ENCODE measurements at places on chromosomes 3 and 15. TPM values are rescaled to one million over a fixed set of nuclear protein-coding genes. Genes with fewer than 3 reads are reported as not detected.

NPAP1 gene
- 0.13 TPM for total RNA-seq

TRH gene
- not detected for total RNA-seq

COL8A1 gene
- 74.1 TPM for total RNA-seq

IMPG2 gene
- total RNA-seq, result 0.21 TPM

PLS1 gene
- 40.4 TPM for total RNA-seq

ECE2 gene
- not detected for total RNA-seq

ISL2 gene
- total RNA-seq, result 0.17 TPM

DNA sequence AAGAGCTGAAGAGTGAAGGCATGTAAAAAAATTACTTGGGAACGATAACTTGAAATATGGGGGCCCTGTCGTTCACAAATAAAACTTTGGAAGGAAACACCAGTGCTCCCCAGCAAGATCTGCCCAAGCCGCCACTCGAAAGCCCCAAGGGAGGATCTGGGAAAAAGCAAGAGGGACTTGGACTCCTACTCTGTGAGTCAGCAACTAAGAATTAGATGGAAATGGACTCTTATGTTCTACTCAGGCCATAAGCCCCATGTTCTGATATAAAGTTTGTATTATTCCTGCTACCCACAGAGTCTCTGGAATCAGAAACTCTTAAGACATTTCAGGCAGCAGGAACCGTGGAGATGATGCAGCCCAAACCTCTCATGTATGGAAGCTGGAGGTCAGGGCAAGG is 75.7 kb downstream of the ITGB5 start:
- no peak overlapping the region for H3K4me3 ChIP-seq
- no peak overlapping the region for H3K27ac ChIP-seq
- H3K27me3 ChIP-seq, result no peaks in the 10 kb centered on the region
- H3K36me3 ChIP-seq, result no peaks in the 10 kb centered on the region
- peaks cover 21% of the 10 kb centered on the region for H3K4me1 ChIP-seq

DNA sequence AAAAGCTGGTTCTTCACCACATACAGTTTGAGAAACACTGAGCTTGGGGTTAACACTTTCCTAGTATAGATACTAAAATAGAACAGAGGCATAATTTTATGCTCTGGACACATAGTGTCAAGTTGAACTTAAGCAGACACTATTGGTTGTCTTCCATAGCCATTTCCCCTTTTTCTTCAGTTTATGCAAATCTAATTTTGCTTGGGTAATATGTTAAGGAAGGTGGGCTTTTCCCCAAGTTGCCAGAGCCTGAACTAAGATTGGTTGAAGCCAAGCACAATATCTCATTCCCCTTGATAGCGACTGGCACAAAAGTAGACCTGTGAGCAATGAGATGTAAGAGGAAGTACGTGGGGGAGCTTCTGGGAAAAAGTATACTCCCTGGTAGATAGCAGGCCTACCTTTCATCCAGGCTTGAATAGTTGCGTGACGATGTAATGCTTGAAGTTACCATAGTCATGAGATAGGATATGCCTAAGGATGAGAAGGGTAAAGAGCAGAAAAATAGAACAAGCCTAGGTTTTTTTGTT is 4.5 kb upstream of the POPDC2 start:
- H3K27me3 ChIP-seq, result no peaks in the 10 kb centered on the region
- no peak overlapping the region for H3K4me3 ChIP-seq
- H3K4me1 ChIP-seq, result peaks cover 7% of the 10 kb centered on the region
- DNase-seq, result no peak
- peaks cover 31% of the 10 kb centered on the region for H3K36me3 ChIP-seq

GRCh38 chr3:95586754-95587153 is 1227.6 kb upstream of the EPHA6 start:
- H3K4me3 ChIP-seq, result no peak overlapping the region
- H3K27ac ChIP-seq, result no peak overlapping the region
- H3K27me3 ChIP-seq, result no peaks in the 10 kb centered on the region

DNA sequence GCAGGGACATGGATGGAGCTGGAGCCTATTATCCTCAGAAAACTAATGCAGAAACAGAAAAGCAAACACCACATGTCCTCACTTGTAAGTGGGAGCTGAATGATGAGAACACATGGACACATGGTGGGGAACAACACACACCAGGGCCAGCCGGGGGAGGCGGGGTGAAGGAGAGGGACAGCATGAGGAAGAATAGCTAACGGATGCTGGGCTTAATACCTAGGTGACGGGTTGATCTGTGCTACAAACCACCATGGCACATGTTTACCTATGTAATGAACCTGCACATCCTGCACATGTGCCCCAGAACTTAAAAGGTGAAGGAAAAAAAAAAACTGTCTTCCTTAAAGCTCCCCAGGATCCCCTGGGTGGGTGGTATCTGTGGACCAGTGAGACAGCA is 87.1 kb downstream of the ADAMTS17 start:
- no peaks in the 10 kb centered on the region for H3K36me3 ChIP-seq
- no peak overlapping the region for H3K4me3 ChIP-seq
- no peak overlapping the region for H3K27ac ChIP-seq
- no peak for DNase-seq
- no peaks in the 10 kb centered on the region for H3K27me3 ChIP-seq

DNA sequence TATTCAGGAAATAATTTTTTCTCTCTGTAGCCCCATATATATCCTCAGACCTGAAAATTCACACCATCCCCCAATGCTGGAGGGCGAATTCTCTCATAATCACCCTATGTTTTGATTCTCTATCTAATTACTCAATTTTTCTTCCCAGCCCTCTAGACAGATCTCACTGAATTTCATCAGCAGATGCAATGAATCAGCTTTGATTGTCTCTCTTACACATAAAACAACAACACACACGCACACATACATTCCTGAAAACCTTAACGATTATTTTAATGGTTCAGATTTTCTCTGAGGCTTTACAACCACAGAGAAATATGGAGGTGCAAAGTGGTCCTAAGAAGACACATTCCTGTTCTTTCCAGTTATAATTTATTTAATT is 11.1 kb downstream of the RBMS3 start:
- H3K27ac ChIP-seq, result no peak overlapping the region
- H3K36me3 ChIP-seq, result no peaks in the 10 kb centered on the region
- no peaks in the 10 kb centered on the region for H3K4me1 ChIP-seq
- no peak for DNase-seq
- H3K27me3 ChIP-seq, result no peaks in the 10 kb centered on the region

GRCh38 chr3:99505646-99506269 is 132.6 kb upstream of the COL8A1 start:
- H3K4me1 ChIP-seq, result peaks cover 12% of the 10 kb centered on the region
- H3K27ac ChIP-seq, result peak overlapping the region; percentile 1
- DNase-seq, result no peak
- no peaks in the 10 kb centered on the region for H3K36me3 ChIP-seq
- no peak overlapping the region for H3K4me3 ChIP-seq
- H3K27me3 ChIP-seq, result no peaks in the 10 kb centered on the region

- H3K4me1 ChIP-seq, result no peaks in the 10 kb centered on the region
- H3K27me3 ChIP-seq, result no peaks in the 10 kb centered on the region
- no peak overlapping the region for H3K27ac ChIP-seq
- H3K36me3 ChIP-seq, result no peaks in the 10 kb centered on the region
- H3K4me3 ChIP-seq, result no peak overlapping the region
These were observed 83.6 kb downstream of the AKAP13 start for GRCh38 chr15:85463976-85464375.

GRCh38 chr15:98943601-98944151 is 63.9 kb downstream of the PGPEP1L start:
- no peaks in the 10 kb centered on the region for H3K27me3 ChIP-seq
- H3K36me3 ChIP-seq, result no peaks in the 10 kb centered on the region
- no peak for DNase-seq
- H3K4me3 ChIP-seq, result no peak overlapping the region
- peaks cover 5% of the 10 kb centered on the region for H3K4me1 ChIP-seq

DNA sequence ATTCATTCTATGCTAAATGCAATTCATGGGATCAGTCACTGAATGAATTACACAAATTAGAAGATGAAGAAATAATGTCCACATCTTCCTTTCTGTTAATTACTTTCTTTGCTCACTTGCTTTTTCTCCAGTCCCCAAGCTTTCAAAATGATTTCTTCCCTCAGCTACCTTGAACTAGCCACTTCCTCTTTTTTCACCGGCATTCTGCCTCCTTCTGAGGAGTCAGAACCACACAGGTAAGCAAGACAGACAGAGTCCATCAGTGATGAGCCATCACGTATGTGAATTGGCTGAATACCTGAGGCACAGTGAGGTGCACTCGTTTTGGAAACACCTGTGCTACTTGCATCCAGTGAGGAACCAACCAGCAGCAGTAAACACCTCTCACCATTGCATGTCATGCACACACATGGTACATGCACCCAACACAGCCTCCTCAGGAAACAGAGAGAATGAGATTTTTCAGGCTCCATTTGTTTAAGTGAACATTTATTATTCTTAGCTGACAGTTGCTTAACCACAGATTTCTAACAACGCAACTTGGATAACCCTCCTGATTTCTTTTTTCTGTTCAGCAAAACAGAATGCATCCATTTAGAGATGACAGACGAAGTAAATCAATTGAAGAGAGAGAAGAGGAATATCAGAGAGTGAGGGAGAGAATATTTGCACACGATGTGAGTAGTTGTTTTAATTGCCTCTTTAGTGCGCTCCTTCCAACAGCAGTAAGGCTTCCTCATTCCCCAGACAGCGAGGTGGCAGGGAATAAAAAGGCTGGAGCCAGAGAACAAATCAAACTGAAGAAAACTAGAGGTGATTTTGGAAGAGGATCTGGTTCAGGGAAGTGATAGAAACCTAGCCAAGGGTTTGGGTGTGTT is 69.3 kb downstream of the ARPP21 start:
- no peaks in the 10 kb centered on the region for H3K36me3 ChIP-seq
- no peak overlapping the region for H3K27ac ChIP-seq
- no peaks in the 10 kb centered on the region for H3K4me1 ChIP-seq
- H3K4me3 ChIP-seq, result no peak overlapping the region

DNA sequence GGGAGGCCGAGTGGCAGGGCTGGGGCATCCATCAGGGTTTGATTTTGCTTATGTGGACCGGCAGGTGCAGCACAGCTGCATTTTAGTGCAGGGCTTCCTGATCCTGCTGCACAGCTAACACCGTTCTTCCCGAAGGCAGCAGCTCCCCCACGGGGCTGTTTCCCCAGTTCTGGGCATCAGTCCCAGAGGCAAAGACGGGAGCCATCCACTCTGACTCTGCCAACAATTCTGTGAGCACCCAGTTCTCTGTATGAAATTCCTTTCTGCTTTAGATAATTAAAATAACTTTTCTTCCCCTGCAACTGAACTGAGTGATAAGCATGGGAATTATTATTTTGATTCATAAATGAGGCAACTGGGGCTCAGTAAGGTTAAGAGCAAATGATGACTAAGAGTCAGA is 262.9 kb upstream of the ATP10A start:
- no peak overlapping the region for H3K27ac ChIP-seq
- H3K4me1 ChIP-seq, result no peaks in the 10 kb centered on the region

- DNase-seq, result peak; percentile 69
- no peaks in the 10 kb centered on the region for H3K36me3 ChIP-seq
- H3K27ac ChIP-seq, result no peak overlapping the region
- H3K27me3 ChIP-seq, result no peaks in the 10 kb centered on the region
- H3K4me3 ChIP-seq, result no peak overlapping the region
These were observed 203.8 kb upstream of the CD96 start for GRCh38 chr3:111338059-111338698.

GRCh38 chr15:72227192-72227586 is 3.8 kb downstream of the PKM start:
- peak overlapping the region; percentile 99 for H3K27ac ChIP-seq
- DNase-seq, result no peak
- peaks cover 30% of the 10 kb centered on the region for H3K4me1 ChIP-seq
- peaks cover 21% of the 10 kb centered on the region for H3K36me3 ChIP-seq

DNA sequence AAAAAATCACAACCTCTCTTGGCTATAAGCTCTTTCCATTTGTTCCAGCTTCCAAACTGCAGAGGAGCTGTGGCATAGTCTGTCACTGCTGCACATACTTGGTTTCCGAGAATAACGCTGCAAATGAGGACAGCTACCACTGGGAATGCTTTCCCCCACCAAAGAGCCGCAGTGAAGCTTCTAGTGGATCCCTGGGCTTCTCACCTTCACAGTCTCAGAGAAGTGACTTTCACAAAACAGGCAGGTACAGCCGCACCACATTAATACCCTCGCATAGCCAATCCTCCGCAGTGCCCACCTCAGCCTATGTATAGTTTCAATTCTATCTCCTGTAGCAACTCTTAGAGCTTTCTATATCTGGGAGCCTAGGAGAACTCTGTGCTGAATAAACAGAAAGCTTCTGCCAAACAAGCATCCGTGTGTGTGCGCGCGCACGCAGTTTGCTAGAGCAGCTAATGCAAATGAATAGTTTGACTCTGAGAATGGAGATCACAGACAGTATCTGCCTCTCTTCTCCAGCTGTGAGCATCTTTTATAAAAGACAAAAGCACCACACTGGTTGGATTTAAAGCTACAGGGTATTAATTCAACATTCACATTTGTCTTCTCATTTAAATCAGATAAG is 81.9 kb upstream of the PLXND1 start:
- peak overlapping the region; percentile 40 for H3K27ac ChIP-seq
- peaks cover 5% of the 10 kb centered on the region for H3K4me1 ChIP-seq
- H3K36me3 ChIP-seq, result no peaks in the 10 kb centered on the region
- no peak overlapping the region for H3K4me3 ChIP-seq
- peak; percentile 81 for DNase-seq

DNA sequence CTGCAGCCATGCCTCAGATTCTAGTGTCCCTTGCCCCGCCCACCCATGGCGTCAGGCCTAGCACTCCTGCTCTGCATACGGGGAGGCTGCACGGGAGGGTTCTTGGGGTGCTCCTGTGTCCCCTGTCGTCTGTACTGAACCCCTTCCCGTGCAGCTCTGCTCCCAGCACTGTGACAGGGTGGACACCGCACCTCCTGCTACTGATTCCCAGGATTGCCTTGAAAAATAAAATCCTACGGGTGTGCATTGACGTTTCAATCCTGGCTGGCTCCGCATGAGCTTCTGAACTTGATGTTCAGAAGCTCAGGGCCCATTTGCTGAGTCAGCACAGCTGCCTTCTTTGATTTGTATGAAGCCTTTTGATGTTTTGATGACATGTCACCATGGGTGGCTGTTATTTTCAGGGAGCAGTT is 176.4 kb downstream of the APBA2 start:
- H3K27me3 ChIP-seq, result no peaks in the 10 kb centered on the region
- no peak for DNase-seq
- H3K36me3 ChIP-seq, result no peaks in the 10 kb centered on the region
- no peak overlapping the region for H3K4me3 ChIP-seq
- no peak overlapping the region for H3K27ac ChIP-seq
